AG20443 (cell line): ENCODE measurements at places on chromosomes 11 and 22.

DNA sequence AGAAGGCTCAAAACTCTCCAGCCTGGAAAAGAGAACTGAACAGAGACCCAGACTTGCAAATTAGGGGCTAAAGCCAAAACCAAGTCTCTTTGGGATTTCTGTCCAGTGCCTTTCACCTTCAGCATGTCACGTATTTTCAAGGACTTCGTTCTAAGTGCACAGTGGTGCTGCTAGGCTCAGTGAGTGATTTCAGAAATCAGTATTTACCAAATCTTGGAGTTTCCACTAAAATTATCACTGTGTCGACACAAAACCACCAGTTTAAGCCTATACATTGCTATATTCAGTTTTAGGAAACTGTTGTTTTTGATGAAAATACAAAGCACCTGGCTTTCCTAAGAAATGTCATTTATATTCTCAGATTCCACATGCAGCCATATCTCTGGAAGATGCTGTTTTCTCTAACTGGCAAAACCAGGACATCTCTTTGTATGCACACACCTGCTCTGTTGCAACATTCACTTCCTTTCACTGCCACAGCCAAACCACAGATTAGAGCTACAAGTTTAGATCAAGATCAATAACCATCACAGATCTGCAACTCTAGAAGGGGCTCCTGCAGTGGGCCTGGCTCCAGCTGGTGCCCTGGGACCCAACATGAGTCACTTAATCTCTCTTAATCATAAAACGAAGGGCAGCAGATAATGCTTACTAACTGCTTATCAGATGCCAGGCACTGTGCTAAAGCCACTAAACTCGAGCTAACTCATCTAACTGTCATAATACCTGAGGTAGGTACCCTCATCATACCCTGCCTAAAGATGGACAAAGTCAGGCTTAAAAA is 22.3 kb downstream of the SMCO4 start:
- DNase-seq: no peak

DNA sequence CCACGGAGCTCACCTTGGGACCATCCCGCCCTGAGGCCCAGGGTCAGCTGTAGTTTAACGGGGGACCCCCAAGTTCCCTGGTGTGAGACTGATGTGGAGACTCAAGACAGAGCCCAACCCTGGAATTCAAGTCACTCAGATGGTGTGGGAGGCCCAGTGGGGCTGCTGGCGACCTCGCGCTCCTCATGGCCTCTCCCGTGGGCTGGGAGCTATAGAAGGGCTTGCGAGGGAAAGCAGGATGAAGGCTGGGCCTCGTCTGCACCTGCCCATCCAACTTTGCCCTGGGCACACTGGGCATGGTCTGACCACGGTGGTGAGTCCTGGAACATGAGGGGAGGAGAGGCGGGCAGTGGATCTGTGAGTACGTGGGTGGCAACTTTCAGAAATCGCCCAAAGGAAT is 13.6 kb upstream of the TTLL12 start:
- DNase-seq: no peak

- no peak for DNase-seq
These were observed 300.4 kb downstream of the TTC28 start for GRCh38 chr22:28379075-28379779.

DNA sequence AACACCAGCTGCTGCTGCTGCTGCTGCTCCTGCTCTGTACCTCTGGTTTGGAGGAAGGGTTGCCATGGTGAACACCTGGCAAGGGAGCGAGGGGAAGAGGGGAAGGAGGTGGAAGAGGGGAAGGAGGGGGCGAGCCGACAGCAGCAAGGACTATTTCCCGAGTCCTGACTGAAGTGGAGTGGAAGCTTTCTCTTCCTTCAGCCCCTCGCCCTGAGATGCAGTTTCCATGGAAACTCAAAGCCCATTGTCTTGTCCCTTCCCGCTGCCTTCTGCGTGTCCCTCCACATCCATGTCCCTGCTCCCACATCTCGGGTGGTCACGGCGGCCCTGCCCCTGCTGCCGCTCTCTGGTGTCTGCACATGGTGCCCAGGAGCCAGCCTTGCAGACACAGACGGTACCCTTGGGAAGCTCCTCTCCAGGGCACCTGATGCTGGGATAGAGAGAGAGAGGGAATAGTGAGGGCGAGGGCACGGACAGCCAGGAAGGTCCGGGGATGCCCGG is 28.6 kb downstream of the FAM83F start:
- DNase-seq: no peak

DNA sequence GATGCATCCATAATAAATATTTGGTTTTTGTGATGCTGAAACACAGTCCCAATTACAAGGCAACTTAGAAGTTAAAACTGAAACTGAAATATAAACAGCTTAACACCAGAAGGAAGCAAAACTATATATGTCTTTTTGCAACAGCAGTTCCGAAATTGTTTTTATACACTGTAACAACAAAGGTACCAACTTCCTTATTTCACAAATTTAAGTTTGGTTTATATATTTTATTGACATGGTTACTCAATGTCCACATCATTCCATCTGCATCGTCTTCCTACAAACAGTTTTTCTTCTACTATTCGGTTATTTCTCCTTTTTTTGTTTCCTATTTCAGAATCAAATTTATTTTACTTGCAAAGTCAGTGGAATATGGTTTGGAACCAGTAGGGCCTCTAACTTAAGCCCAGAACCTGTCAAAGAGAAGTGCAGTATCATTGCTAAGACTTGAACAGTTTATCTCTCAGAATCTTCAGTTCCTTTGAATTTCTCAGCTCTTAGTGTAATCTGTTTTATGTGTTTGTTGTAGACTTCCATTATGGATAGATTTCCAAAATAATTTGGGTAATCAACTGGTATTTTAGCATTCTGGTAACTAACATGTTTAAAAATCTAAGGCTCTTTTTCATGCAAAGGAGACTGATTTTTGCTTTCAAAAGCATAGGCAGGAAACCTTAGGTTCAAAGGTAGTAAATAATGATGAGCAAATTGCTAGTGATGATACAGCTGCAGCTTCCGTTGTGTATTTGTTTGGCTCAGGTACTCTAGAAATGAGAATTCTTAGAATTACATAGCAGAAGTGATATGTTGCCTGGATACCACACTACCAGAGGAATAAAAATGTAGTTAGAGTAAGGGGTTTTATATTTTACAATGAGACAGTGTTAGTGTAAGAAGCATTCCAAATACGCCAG is 8.2 kb upstream of the HSPA8 start:
- DNase-seq: no peak

GRCh38 chr11:35358391-35358790 is 61.0 kb downstream of the SLC1A2 start:
- no peak for DNase-seq

DNA sequence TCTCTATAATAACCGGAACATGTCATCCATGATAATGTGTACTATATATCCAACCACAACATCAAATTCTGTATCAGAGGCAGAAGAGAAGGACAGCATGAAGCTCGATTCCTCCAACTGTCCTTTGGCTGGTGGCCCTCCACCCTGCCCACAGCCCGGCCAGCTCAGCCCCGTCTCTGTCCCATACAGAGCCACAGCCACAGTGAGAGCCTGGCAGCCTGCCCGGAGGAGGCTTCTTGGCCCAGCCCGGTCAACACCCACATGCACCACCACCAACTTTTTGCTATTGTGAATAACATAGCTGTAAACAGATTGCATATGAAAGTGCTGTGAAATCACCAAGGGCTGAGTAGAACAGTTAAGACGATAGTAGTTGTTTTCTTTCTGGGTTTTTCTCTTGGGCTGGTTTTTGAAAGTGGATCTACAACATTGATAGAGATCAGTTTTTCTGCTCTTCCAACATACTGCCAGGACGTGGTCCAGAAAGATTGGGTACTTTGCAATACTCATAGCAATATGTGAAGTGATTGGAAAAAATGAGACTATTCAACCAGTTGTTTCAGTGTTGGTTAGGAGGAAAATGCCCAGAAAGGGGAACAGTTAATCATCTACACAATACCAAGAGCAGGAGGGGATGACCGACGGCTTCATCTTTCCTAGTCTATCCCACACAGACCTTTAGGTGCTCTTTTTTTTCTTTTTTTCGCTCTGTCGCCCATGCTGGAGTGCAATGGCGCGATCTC is 6.9 kb upstream of the TUBA8 start:
- no peak for DNase-seq

DNA sequence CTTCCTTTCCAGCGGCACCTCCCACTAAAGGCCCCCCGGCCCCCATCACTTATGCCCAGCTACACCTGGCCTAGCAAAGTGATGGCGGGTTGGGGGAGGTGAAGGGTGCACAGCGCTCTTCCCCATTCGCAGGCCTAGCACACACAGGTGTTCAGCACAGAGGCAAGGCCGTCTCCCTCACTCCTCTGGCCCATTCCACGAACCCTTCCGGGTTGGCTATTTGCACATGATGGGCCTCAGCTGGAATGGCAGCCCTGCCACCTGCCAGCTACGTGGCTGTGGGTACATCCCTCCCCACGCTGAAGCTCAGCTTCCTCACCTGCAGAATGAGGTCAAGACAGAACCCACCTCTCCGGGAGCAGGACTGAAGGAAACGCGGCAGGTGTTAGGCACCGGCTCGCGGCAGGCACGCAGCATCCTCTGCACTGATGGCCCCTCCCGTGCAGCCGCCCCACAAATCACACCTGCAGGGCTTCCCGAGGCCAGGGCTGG is 4.8 kb downstream of the KIAA0930 start:
- no peak for DNase-seq

DNA sequence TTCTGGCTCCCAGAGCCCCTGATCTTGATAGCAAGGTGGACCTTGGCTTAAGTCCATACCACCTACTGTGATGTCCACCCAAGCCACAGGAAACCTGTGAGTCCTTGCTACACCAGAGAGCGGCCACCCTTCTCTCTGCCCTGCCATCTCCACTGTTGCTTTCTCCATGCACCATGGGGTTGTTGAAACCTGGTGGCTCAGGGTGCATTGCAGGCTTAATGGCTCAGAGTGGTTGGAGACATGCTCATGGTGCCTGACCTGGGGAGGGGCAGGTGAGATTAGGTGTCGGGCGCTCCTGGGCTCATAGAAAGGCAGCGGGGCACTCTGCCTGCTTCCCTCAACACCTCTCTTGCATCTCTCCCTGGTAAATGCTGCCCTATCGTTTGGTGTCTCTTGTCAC is 25.0 kb upstream of the CACNG2 start:
- DNase-seq: no peak

GRCh38 chr11:27663326-27663725 is 36.9 kb downstream of the BDNF start:
- DNase-seq: no peak
